Activated CD4-positive, alpha-beta T cell treated with anti-CD3 and anti-CD28 coated beads, Interleukin-2, amount 50 U/mL, for 24 hours (primary cell): ENCODE measurements at places on chromosomes 4 and X.

DNA sequence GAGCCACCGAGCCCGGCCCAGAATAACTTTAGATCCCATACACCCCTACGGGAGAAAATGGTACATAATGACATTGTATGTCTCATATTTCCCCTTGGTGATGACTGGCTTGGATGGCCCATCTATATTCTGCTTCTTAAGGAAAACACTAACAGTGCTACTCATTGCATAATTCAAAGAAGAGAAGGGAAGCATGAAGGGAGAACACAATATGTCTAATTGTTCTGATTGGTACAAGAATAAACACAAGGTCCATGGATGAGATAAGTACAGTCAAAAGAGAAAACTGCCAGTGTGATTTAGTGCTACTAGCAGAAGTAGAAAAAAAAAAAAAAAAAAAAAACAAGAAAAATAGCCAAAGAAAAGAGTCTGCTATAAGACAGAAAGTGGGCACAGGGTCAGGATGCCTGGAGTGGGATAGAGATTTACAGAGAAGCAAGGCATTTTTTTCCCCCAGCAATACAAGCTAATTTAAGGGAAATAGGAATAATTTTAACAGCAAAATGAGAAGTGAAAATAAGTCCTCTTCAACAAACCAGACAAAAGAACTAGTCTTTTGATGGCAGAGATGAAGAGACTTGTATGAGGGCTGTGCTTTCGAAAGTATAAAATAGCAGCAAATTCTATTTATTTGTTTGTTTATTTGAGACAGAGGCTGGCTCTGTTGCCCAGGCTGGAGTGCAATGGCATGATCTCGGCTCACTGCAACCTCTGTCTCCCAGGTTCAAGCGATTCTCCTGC, 96.5 kb upstream of the MAP3K15 start:
- no peak for DNase-seq

GRCh38 chrX:41377624-41378023, 43.7 kb downstream of the DDX3X start:
- DNase-seq: peak; percentile 30

DNA sequence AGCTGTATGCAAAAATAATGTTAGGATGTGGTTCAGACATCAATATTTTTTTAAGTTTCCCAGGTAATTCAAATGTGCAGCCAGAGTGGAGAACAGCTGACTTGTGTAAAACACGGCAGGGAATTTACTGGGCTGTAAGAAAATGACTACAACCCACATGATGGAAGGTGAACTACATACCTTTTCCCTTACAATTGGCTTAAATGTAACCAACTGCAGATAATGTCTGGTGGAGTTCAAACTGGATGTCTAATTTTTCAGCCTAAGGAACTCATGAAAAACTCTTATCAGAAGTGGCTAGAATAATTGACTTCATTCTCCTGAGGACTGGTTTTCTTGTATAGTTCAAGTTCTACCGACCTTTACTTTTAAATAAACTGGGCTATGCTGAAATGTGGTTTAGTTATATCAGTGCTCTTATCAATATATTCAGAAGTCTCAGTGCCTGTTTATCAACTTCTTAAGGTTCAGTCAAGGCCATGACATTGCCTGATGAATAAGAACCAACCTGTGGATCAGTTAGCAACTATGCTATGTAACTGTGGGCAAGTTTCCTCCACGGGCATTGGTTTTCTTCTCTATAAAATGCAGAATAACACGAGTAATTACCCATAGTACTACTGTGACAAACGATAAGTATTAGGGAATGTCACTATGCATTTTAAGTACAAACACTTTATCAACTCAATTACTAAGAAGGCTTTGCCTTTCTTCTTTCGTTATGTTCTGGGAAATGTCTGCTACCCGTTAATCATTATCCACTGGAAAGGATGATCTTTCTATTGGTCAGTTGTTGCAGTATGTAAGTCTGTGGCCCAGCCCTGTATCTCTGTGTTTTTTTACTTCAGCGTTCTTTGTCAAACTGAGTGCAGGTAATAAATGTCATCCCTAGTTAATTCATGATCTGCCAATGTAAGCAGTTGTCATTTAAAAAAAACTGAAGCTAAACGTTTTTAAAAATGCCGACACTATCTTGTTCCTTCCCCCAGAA, 181.6 kb downstream of the PCDH7 start:
- DNase-seq: no peak

- DNase-seq: no peak
These were observed 22.1 kb downstream of the PIR start for GRCh38 chrX:15471028-15471427.

DNA sequence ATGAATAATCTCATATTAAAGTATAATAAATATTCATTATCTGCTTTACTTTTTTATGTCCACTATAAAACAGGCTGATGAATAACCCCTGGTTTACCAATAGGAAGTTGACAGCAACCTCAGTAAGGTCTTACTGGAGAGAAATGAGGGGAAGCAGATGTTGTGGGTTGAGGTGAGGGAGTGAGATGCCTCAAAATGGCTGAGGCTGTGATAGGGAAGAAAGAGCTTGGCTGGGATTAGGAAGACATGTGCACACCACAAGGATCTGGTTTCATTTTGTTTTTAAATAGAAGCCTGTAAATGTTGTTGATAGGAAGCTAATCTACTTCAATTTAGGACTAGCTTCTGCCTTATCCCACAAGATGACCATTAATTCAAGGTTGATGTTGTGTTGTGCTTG, 14.4 kb upstream of the CYBB start:
- DNase-seq: no peak

DNA sequence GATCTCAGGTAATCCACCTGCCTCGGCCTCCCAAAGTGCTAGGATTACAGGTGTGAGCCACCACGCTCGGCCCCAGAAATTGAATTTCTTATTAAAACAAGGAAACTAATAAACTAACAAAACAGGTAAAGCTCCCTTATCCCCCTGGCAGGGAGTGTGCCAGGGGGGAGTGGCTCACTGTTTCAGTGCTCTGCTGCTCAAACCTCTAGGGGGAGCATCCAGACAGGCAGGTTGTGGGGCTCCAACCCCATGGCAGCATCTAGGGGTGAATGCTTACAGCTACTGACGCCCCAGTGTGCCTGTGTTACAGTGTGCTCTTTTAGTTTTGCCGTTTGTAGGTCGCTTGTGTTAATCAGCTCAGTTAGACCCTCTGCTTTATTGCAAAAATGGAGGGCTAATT, 605.0 kb downstream of the GABRG1 start:
- no peak for DNase-seq

DNA sequence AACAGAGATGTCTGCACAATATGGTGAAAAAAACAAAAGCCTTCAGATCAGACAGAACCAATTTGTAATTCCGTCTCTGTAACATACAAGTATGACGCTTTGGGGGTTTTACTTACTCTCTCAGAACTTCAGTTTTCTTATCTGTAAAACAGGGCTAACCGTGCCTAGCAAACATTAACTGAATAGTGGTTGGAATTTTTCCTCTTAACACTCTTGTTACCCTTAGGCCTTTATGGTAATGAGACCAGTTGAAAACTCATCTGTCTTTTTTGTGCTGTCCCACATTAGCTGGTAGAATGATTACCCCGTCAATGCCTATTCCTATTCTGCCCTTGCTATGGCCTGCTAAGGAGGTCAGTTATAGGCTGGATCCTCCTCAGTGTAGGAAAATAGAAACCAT, 4.5 kb upstream of the MYOZ2 start:
- no peak for DNase-seq

DNA sequence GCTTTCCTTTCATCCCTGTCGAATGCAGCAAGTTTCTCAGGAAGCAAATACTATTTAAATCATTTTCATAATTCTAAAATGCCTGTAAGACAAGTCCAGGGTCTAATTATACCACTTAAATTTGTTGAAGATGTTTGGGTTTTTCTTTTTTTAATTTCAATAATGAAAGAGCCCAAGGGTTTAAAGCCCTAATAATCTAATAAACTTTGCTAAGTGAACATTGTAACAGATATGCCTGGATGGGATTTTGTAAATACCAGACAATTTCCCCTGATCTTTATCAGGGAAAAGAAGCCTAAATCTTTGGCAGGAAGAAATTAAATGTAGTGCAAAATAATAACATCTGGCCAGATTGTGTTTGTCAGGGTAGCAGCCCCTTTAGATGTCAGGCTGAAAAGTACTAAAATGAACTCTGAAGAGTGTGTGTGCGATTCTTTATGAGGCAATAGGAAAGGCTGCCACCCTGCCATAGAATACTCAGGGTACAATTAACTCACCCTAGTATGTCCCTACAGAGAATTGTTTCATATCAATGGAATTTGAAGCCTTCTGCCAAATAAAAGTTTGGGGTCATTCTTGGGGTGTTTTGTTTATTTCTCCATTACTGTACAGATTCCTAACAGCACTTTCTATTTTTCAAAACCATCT, 45.6 kb downstream of the GPC3 start:
- no peak for DNase-seq

- DNase-seq: no peak
These were observed 23.0 kb downstream of the SNX25 start for GRCh38 chr4:185232370-185232769.

- no peak for DNase-seq
These were observed 113.4 kb downstream of the BCOR start for GRCh38 chrX:39984191-39984956.

GRCh38 chrX:85611926-85612325, 232.5 kb upstream of the POF1B start:
- no peak for DNase-seq

DNA sequence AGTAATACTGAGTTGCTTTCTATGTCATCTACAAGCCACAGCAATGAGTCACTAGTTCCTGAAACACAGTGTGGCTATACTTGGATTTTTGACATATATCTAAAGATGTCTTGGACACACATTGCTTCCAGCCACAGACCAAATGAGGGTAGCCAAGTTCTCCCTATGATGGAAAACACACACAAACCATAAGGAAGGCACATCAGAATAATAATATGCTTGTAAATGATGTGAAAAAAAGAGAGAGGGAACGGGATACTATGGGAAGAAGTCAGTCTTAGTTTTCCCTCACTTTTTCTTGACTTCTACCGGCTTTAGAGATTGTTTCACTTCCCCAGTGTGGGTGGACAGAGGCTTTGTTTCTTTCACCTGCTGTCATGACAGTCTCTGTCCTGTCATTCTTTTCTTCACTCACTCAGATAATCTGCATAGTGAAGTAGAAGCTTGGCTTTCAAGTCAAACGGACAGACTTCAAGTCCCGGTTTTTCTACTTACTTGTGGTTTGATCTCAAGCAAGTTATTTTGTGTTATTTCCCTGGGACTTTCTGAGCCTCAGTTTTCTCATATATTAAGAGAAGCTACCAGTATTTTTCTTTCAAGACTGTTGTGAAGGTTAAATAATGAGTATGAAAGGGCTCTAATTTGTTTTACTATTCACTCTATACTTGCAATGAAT, 34.7 kb downstream of the P2RY10 start:
- DNase-seq: peak; percentile 10

DNA sequence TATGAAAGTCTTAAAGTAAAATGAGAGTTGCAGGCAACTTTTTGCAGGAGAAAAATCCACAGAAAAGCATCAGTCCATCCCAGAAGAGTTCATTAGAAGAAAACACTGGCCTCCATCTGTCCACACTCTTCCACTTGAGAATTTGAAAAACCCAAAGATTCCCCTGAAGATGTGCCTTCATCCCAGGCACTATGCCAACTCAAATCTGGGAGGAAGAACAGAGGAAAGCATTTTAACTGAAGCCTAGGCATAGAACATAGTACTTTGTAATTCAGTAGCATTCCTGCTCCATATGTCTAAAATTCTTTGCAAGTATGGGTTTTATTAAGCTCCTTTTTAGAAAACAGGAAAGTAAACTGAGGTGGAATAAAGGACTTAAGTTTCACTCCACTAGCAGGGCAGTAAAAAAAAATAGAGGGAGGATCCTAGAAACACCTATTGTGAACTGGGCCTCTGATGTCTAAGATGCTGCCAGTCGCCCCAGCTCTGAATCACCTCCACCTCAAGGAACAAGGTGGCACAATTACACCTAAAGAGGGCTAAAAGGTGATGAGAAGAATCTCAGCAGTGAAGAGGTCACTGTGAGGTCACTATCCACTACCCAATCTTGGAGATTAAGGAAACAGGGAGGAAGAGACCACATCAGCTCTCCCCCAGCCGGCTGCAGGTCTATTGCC, 141.9 kb upstream of the FAM241A start:
- DNase-seq: no peak

- no peak for DNase-seq
These were observed 27.7 kb downstream of the HAND2 start for GRCh38 chr4:173502282-173502681.

DNA sequence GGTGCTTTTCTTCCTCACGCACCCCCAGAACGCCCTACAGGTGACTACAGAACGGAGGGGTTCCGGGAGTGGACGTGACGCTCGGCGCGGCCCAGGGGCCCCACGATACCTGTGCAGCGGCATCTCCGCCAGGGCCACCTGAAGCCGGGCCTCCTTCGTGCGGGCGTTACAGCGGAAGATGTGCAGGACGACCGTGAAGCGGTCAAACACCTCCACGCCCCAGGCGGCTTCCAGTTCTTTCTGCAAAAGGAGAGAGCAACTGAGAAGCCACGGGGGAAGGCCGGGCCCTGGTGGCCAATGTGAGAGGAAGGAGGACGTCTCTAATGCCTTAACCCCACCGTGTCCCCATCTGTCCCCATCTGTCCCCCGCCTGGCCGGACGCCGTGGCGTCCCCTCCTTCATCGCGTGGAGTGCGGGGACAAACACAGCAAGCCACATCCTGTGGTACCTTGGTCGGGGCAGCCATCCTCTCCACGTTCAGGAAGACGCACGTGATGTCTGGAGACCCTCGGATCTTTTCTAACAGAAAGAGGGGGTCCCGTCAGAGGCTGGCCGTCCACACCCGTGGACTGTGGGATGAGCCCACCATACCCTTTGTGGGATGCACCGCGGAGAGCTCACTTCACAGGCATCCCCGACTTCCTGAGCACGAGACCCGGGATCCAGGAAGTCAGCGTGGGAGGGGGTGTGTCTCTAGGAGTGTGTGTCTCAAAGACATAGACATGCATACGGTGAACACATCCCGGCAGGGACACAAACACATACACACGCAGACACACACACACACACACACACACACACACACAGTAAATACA, 3.6 kb downstream of the GTPBP6 start:
- DNase-seq: no peak

- DNase-seq: no peak
These were observed 557.6 kb downstream of the SPRY1 start for GRCh38 chr4:123954220-123954619.

- DNase-seq: no peak
These were observed 957 bp downstream of the PPP2R2C start for GRCh38 chr4:6471307-6472007.
